Posterior vena cava (tissue), 2 donors: ENCODE measurements at places on chromosomes 5 and 9.

DNA sequence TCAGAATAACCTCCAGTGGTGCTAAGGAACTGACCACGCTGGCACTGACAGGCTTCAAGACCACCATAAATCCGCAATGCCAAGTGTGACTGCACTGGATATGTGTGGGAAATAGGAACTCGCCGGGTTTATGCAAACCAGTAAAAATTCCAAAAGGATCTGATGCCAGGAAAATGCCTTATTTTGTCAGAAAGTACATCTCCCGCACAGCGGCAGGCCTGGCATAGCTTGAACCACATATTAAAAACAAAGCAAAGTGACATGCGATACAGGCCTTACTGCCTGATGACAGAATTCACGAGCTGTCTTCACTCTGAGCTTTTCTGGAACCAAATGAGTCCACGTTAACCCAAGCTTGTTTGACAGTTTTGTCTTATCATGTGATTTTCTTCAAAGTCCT lies 139.6 kb downstream of the GLIS3 start:
- DNase-seq, result no peak

GRCh38 chr5:74640450-74640953 lies at the start of gene ENC1:
TSS of gene ENC1 (minus strand) at chr5:74640728. CDS start at chr5:74636485, 4,243 bp downstream.
- peak; percentile 96 for DNase-seq

GRCh38 chr5:4947893-4948536 lies 192.1 kb upstream of the ADAMTS16 start:
- DNase-seq, result no peak

GRCh38 chr5:116621599-116621998 lies 47.0 kb upstream of the SEMA6A start:
- no peak for DNase-seq

DNA sequence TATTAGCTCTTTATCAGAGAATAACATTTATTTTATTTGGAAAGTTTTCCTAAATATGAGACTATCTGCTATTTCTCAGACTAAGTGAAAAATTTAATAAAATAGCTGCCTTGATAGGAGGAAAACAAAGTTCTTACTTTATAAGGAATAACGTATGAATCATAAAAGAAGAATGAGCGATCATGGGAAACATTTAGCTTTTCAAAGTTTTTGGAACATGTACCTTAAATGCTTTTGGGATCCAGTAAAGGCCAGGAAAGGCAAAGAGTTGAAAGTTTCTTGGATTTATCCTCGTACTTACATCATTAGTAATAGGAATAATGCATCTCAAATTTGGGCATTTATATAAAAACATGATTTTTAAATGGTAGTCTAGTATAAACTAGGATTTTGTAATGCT lies 19.4 kb downstream of the OGN start:
- no peak for DNase-seq

GRCh38 chr9:132732326-132733259 lies 62.3 kb downstream of the GTF3C4 start:
- DNase-seq, result no peak

GRCh38 chr5:149313151-149313841 lies 32.0 kb upstream of the GRPEL2 start:
- no peak for DNase-seq

GRCh38 chr9:108056805-108057386 lies 567.3 kb upstream of the KLF4 start:
- DNase-seq, result no peak

GRCh38 chr9:107584186-107584585 lies 94.6 kb upstream of the KLF4 start:
- DNase-seq, result no peak

GRCh38 chr5:114185274-114185673 lies 176.6 kb upstream of the KCNN2 start:
- peak; percentile 61 for DNase-seq
